LoVo (cell line): ENCODE measurements at places on chromosomes 2 and 18.

- no peak for DNase-seq
Measured at GRCh38 chr2:233009661-233010060, 3.4 kb downstream of the NGEF start.

DNA sequence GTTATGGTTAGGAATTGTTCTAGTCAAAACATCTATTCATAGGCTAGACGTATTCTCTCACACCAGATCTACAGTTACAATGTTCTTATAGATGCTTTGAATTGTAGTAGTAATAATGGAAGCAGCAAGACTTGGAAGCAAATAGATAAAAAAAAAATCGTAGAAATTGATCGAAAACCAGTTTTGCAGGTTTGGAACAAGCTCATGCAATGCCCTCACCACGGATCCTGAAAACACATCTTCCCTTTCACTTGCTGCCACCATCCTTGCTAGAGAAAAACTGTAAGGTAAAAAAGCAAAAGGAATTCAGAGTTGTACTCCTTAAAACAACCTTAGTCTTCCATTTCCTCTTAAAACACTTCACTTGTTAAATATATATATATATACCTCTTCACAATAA lies 4.4 kb downstream of the SULT1C4 start:
- no peak for DNase-seq

DNA sequence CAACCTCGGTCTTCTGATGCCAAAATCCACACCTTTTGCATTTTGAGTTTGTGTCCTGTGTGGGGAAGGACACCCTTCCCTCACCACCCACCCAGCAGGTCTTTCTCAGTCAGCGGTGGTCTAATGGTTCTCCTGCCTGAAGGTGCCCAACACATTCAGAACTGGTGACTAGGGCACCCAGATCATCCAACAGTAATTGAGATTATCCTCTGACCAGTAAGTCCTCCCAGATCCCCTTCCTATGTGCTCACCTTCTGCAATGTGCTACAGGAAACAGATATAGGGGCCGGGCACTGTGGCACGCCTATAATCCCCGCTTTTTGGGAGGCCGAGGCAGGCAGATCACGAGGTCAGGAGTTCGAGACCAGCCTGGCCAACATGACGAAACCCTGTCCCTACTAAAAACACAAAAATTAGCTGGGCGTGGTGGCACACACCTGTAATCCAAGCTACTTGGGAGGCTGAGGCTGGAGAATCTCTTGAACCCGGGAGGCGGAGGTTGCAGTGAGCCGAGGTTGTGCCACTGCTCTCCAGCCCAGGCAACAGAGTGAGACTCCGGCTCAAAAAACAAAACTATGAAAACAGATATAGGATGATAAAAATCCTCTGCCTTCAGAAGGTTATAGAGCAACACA lies 56.2 kb downstream of the REEP1 start:
- DNase-seq, result no peak

- DNase-seq, result no peak
Measured at GRCh38 chr2:172234716-172235691, 132.3 kb upstream of the DLX2 start.

GRCh38 chr2:10879624-10880585 lies 31.8 kb upstream of the KCNF1 start:
- DNase-seq, result no peak

DNA sequence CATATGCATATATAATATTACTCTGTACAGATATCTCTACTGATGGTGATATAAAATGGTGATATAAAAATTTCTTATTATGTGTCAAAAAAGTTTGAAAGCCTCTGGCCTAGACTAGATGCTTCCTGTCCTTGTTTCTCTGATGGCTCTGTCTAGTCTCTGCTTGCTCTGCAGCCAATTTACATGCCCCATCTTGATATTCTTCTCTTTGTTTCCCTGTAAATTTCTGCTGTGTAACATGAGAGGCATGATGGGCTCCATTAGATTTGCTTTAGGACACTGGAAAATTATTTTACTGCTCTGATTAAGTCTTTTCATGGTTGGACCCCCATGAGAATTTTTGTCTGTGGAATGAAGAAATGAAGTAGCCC lies 24.3 kb downstream of the BABAM2 start:
- DNase-seq, result no peak

- no peak for DNase-seq
Measured at GRCh38 chr18:77248873-77249568, 627 bp upstream of the GALR1 start.

DNA sequence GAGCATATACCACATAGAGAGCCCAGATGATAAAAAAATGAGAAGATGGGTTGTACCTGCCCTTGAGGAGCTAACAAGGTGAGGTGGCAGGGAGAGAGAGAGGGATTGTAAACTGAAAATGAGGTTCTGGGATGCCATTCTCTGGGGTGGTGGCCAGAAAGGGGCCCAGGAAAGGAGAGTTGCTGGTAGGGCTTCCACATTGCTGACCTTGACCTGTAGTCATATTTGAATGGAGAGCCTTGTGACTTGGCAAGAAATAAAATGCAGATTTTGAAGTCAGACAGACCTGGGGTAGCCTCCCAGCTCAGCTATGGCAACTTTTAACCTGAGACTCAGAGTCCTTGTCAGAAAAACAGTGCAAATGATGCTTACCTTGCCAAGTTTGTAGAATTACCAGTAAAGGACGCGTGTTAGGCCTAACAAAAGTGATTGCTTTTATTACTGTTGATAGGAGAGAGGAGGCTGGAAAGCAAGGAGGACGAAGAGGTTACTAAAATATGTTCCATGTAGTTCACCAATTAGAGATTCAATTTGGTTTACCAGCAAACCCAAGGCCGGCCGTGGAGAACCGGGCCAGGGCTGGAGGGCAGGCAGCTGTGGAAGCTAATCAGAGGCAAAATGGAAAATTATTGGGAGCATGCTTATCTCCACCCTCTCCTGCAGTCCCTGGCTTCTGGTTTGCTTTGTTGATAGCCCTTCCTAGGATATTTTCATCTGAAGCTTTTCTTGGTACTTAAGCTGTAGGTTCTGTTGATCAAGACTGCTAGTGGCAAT lies 3.9 kb downstream of the NPAS2 start:
- no peak for DNase-seq

GRCh38 chr2:7711167-7711566 lies 794.0 kb downstream of the RNF144A start:
- no peak for DNase-seq

DNA sequence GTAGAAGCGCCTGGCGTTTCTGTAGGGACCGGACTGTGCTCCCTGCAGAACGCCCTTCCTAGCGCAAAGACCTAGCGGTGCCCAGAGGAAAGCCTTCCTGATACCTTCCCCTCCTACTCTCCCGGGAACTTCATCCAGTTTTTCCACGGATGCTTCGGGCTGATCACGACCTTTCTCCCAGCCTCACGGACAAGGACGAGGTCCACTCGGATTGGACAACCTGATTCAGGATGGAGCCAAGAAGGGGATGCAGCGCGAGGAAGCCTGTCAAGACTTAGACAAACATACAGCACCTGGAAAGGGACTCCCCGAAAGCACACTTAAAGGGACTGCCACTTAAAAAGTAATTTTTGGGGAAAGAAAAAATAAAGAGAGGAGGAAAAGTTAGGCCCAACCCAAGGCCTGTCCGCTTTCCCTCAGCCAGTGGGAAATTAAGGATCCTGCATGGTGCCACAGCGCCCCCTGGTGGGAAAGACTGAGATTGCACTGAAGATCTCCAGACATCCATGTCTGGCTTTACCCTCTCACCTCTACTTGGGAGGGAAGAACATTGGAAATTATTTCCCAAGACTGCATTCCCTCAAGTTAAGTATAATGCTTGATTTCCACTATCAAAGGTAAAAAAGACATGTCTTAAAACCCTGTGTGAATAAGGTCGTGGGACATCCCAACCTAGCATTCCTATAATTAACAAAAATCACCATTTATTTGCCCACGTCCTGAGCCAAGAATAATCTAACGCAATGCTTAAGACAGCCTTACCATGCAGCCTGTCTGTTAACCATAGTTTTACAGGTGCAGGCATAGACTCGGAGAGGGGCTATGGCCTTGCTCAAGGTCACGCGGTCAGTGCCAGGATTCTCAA lies 13.4 kb upstream of the COPS8 start:
- DNase-seq, result peak; percentile 52

- DNase-seq, result no peak
Measured at GRCh38 chr18:24130494-24130893, 8.4 kb upstream of the CABYR start.
